ENCODE measurements at places on chromosomes 12 and 14.

- DNase-seq = no peak
These were observed 119.6 kb downstream of the SLC8A3 start for GRCh38 chr14:70069186-70069585.

DNA sequence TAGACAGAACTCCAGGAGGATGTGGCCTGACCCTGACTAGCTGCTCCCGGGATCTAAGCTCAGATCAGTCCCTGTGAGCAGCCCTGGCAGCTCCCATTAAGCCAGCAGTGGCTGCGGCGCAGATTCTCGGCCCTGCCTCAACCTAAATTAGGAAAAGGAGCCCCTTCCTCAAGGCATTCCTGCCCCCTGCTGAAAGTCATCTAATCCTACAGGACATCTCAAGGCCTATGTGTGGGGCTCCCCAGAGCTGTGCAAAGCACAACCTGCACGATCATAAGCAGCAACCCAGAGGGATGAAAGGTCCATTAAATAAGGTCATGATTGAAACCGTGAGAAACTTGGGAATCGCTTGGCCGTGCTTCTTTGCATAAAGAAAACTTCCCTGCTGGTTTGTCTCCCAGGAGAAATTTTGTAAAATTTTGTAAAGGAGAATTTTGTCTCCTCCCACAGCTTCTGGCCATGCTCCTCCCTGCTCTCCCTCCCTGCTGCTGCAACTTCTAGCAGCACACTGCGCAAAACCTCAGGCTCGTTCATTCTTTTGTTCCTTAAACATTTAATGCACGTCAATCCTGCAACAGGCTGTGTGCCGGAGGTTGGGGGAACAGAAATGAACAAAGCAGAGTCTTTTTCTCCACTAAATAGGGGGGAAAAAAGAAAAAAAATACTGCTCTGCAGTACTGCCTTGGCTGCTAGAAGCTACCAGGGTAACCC, 96.6 kb upstream of the SLC35F4 start:
- no peak for DNase-seq

GRCh38 chr12:2858334-2858733, 1.5 kb upstream of the TEX52 start:
- DNase-seq = no peak

GRCh38 chr14:21884995-21885394, 211.4 kb upstream of the OR4E1 start:
- no peak for DNase-seq

GRCh38 chr12:100573292-100574186, at the start of gene GAS2L3:
Gene GAS2L3 (plus strand): TSS chr12:100573684. CDS start chr12:100594905, 21,221 bp downstream.
- peak; percentile 59 for DNase-seq

DNA sequence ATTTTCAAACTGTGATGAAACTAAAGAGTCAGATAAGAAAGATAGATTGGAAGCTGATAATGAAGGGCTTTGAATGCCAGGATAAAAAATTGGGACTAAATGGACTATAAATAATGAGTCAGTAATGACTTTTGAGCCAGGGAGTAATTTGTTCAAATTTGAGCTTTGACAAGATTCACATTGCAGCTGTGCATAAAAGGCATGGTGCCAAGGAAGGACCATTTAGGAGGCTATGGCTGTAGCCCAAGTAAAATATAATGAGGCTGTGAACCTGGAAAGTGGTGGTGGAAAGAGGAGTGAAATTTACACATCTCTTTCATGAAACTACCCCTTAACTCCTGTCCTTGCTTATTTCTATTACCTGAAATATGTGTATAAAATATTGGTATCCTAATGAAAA, 218.5 kb downstream of the SLC6A15 start:
- DNase-seq = no peak

GRCh38 chr14:78007160-78007559, 163.0 kb upstream of the NRXN3 start:
- no peak for DNase-seq

DNA sequence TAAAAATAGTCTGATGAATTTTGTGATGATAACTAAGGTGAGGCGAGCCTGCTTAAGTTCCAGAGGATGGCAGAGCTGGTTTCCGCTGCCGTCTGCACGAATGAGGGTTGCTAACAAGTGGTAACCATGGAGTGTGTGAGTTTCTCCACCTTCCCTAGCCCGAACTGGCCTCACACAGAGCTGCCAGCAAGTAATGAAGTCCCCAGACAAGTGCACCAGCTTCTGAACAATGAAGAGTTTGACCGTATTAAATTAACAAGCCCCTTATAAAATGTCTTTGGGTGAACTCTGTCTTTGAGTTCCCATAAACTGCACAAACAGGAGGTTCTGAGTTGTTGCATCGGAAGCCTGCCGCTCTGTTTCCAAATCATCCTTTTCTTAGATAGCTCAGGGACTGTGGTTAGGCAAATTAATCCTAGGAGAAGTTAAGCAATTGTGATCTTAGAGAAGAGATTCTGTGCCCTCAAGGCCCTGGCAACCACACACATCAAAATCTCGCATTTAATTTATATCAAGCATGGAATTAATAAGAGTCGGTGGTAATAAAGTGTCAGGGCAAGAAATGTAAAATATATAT, 274.1 kb upstream of the DAAM1 start:
- no peak for DNase-seq

GRCh38 chr14:95467232-95467631, 49.2 kb downstream of the SYNE3 start:
- DNase-seq = no peak

GRCh38 chr12:107467716-107468115, 217.9 kb upstream of the PWP1 start:
- no peak for DNase-seq

- peak; percentile 62 for DNase-seq
These were observed 285.3 kb downstream of the DPF3 start for GRCh38 chr14:72608391-72609204.

- no peak for DNase-seq
These were observed 12.2 kb downstream of the TBX3 start for GRCh38 chr12:114671443-114672411.

- DNase-seq = no peak
These were observed 11.8 kb upstream of the MYBPC1 start for GRCh38 chr12:101582937-101583336.

- DNase-seq = no peak
These were observed 155.5 kb downstream of the PTPRO start for GRCh38 chr12:15477761-15478160.

- DNase-seq = no peak
These were observed 11.1 kb upstream of the EGLN3 start for GRCh38 chr14:33962016-33962415.

DNA sequence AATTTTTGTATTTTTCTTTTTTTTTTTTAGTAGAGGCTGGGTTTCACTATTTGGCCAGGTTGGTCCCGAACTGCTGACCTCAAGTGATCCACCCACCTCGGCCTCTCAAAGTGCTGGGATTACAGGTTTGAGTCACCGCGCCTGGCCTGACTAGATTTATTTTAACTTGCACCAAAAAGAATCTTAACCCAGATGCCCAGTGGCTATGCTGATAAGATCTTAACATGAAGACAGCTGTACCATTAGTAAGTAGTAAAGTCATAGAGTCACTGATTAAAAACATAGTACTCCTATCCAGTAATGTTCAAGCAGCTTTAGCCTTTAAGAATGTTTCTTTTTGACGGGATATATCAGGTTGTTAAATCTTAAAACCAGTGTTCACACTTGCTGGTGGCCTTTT, 1061.8 kb upstream of the FLRT2 start:
- no peak for DNase-seq

- no peak for DNase-seq
These were observed 70.9 kb upstream of the STRN3 start for GRCh38 chr14:31097081-31097480.

GRCh38 chr14:76212242-76212641, 60.5 kb downstream of the GPATCH2L start:
- no peak for DNase-seq

Measured in 8988T (cell line).